Activated T-cell treated with anti-CD3 and anti-CD28 coated beads, Interleukin-2, amount 50 U/mL, for 72 hours (primary cell): ENCODE measurements at places on chromosomes 4 and X. TPM values are rescaled to one million over a fixed set of nuclear protein-coding genes. Genes with fewer than 3 reads are reported as not detected.
A peak's percentile ranks its signal among the peaks of the same experiment; 100 is the strongest.

Gene ALAS2
- total RNA-seq: not detected

Gene PAPSS1
- 33.2 TPM for total RNA-seq

Gene FAM120C
- 9.9 TPM for total RNA-seq

Gene TMEM150C
- not detected for total RNA-seq

Gene GPRIN3
- 19.9 TPM for total RNA-seq

DNA sequence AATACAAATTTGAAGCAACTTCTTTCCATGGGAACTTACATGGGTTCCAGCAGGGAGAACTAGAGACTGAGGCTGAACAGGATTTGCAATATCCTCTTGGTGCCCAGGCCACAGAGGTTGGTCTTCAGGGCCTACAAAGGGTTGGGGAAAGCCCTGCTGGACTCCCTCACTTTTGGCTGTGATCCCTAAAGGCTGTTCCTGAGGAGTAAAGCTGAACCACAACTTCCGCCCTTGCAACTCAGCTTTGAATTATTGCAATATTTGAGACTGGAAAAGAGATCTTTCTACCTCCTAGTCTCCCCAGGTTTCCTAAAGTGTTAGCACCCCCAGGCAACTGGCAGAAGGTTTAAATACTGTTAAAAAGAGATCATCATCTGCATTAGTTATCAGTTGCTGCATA lies 26.9 kb downstream of the DCHS2 start:
- DNase-seq: no peak

DNA sequence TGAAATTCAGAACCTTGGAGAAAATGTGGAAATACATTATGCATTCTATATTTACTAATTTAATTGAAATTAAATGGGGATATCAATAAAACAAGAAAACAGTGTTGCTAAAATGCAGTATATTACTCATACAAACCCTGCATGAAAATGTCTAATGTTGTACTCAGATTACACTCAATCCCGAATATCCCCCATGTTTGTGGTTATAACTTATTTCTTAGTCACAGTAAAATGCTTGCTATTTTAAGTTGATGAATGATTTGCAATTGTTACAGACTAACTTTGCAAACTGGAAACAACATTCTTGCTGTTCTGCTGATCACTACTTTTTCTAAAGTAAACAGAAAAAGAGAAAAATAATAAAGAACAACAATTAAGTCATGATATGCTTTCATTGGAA lies 33.1 kb upstream of the ANXA10 start:
- no peak for DNase-seq

- DNase-seq: no peak
These were observed 85.2 kb upstream of the SLC7A11 start for GRCh38 chr4:138327338-138327737.

DNA sequence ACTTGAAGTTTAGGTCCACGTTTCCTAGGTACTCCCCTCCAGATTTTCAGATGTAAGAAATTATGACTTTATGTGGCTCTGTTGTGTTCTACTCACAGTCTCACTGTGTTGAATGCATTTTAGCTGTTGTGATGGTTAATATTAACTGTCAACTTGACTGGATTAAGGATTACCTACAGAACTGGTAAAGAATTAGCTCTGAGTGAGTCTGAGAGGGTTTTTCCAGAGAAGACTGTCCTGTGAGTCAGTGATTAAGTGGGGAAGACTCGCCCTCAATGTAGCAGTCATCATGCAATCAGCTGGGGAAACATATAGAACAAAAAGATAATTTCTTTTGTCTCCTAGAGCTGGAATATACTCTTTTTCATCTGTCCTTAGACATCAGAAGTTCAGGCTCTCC lies 493.4 kb downstream of the ACTRT1 start:
- no peak for DNase-seq

- no peak for DNase-seq
These were observed 1.7 kb downstream of the EIF1AX start for GRCh38 chrX:20139966-20140365.

Gene PDCL2
- total RNA-seq: not detected

DNA sequence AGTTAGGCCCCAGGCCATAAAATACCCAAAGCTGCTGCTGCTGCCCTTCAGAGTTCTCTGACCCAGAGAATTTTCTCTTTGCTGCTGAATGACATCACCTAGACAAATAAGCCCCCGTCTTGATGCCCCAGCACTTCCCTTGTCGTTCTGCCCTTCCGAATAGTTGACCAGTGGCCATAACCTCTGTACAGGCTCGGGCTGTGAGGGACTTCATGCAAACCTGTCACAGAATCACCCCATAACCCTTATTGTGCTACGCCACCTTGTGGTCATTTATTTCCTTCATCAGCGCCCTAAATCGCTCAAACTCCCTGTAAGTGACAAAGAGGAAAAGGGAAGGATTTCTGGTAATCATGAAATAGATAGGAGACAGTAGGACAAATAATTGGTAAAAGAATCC lies 18.8 kb downstream of the SPACA5 start:
- DNase-seq: peak; percentile 39

Gene PRR27
- not detected for total RNA-seq

- no peak for DNase-seq
These were observed 84.2 kb downstream of the SLC2A9 start for GRCh38 chr4:9937078-9937477.

Gene CXorf49
- total RNA-seq: not detected

- no peak for DNase-seq
These were observed 267.2 kb upstream of the SLC7A11 start for GRCh38 chr4:138509346-138509745.

- no peak for DNase-seq
These were observed 107.4 kb downstream of the THOC2 start for GRCh38 chrX:123625477-123625876.

- DNase-seq: peak; percentile 21
These were observed 1.8 kb downstream of the ATP11C start for GRCh38 chrX:139930916-139931645.

GRCh38 chr4:154602404-154603020 lies 9.9 kb downstream of the FGG start:
- no peak for DNase-seq

DNA sequence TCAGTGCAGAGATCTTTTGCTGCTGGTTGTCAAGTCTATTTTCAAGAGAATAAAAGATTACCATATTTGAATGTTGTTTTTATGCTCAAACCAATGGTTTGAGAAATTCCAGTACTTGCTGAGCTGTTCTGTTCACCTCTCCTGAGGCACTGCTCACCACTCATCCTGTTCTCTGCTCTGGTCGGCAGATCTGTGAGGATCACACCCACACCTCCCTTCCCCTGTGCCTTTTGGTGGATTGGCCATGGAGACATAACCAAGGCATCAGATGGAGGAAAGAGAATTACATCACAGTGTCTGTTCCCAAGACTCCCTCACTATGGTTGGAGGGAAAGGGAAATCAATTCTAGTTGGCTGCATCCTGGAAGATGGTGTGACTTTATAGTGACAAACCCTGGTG lies 391.6 kb downstream of the ARHGAP24 start:
- DNase-seq: no peak
